Left ventricle myocardium inferior (tissue), 1 donor: ENCODE measurements at places on chromosomes 5 and 9. TPM values are rescaled to one million over a fixed set of nuclear protein-coding genes. Genes with fewer than 3 reads are reported as not detected.

The ANKRD55 gene
- total RNA-seq, result 0.27 TPM

The ACTBL2 gene
- total RNA-seq, result not detected

- H3K27me3 ChIP-seq, result no peaks in the 10 kb centered on the region
- H3K27ac ChIP-seq, result no peak overlapping the region
Observed at GRCh38 chr5:119316086-119316485, 39.7 kb upstream of the TNFAIP8 start.

The PCDHA9 gene
- total RNA-seq, result not detected

The BHMT2 gene
- total RNA-seq, result 7.9 TPM

- no peak overlapping the region for H3K4me3 ChIP-seq
- DNase-seq, result no peak
- H3K27me3 ChIP-seq, result no peaks in the 10 kb centered on the region
Observed at GRCh38 chr9:89428901-89429890, 68.7 kb downstream of the SEMA4D start.

The ADGRD2 gene
- not detected for total RNA-seq

The TIMD4 gene
- not detected for total RNA-seq

- H3K27me3 ChIP-seq, result no peaks in the 10 kb centered on the region
- no peak overlapping the region for H3K4me3 ChIP-seq
- no peak for DNase-seq
- no peaks in the 10 kb centered on the region for H3K36me3 ChIP-seq
Observed at GRCh38 chr5:68521776-68522175, 306.2 kb downstream of the PIK3R1 start.

The LIFR gene
- total RNA-seq, result 45.8 TPM

- no peaks in the 10 kb centered on the region for H3K36me3 ChIP-seq
- DNase-seq, result no peak
- no peak overlapping the region for H3K4me3 ChIP-seq
- H3K27ac ChIP-seq, result no peak overlapping the region
Observed at GRCh38 chr5:157862183-157862851, 3.4 kb upstream of the CLINT1 start.

DNA sequence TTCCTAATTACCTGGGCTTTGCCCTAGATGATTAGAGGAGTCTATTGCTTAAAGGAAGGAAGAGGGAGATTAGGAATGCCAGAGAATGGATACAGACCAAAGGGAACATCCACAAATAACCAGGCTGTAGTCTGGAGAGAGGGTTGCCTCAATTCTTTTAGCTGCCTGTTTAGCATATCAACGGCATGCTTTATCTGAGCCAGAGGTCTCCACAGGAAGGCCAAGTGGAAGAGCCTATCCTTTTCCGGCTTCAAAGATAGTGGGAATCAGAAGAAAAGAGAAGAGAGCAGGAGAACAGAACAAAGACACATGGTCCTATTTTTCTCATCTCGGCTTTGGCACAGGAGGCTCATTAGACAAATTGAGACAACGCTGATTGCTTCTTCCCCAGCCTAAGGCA, 142.4 kb downstream of the NMUR2 start:
- peaks cover 23% of the 10 kb centered on the region for H3K4me1 ChIP-seq
- H3K27me3 ChIP-seq, result no peaks in the 10 kb centered on the region
- H3K36me3 ChIP-seq, result no peaks in the 10 kb centered on the region
- no peak overlapping the region for H3K27ac ChIP-seq

- peak overlapping the region; percentile 99 for H3K27ac ChIP-seq
- peaks cover 65% of the 10 kb centered on the region for H3K4me1 ChIP-seq
- DNase-seq, result peak; percentile 79
- H3K4me3 ChIP-seq, result peak overlapping the region; percentile 95
Observed at GRCh38 chr5:131795879-131796792, 681 bp downstream of the FNIP1 start.

DNA sequence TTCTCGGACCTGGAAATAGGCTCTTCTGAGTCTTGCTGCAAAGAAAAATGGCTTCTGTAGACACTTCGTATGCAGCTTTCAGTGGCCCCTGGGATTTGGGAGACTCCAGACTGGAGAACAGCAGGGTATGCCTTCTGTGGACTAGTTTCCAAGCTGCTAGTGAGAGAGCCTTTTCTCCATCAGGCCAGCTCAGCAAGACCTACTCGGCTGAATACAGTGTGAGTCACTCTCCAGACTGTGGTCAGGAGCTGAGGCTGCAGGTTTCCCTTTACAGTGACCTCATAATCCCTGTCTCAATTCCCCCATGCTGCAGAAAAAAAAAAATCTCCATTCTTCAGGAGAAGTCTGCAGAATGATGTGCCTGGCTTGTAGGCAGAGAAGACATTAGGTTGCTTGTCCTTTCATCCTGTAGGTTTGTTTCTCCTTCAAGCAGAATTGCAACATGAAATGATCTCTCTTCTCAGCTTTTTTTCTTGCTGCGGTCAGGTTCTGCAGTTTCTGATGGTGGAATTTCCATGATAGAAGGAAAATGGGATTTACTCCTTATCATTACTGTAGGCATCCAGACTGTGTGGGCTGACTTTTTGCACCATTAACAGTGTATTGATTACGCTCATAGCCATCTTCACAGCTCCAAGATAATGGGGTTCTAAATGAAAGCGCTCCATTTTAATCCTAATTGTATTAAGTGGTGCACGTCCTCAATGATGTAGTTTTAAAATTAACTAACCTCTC, 78.3 kb upstream of the TNFSF8 start:
- no peaks in the 10 kb centered on the region for H3K36me3 ChIP-seq
- no peaks in the 10 kb centered on the region for H3K4me1 ChIP-seq
- H3K27ac ChIP-seq, result no peak overlapping the region
- H3K27me3 ChIP-seq, result peaks cover 100% of the 10 kb centered on the region
- no peak overlapping the region for H3K4me3 ChIP-seq
- DNase-seq, result no peak

DNA sequence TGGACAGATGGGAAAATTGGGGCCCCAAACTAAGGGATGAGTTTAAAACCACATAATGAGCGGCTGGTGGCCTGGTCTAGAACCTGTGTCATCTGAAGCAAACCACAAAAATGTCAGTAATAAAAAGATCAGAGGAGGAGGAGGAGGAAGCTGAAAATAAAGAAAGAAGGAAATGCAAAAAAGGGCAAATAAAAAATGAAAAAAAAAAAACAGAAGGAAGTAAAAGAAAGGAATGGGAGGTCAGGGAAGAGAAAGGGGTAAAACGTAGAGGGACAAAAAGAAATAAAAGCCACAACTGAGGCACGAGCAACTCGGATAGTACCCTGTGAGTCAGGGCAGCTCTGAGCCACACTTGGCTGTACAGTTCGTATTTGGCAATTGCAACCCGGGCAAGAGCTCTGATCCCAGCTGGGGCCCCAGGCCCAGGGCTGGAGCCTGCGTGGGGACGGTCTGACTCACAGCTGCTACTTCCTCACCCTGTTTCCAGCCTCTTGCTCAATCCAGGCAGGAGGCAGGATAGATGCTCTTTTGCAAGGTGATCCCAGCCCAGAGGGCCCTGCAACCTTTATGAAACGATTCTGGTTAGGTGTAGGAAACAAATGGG, 137.9 kb upstream of the TRIM32 start:
- H3K36me3 ChIP-seq, result no peaks in the 10 kb centered on the region
- DNase-seq, result peak; percentile 78
- H3K27ac ChIP-seq, result peak overlapping the region; percentile 69
- no peak overlapping the region for H3K4me3 ChIP-seq

The NEK6 gene
- 8.7 TPM for total RNA-seq

- H3K4me3 ChIP-seq, result no peak overlapping the region
- DNase-seq, result no peak
- H3K27ac ChIP-seq, result peak overlapping the region; percentile 86
- H3K27me3 ChIP-seq, result peaks cover 61% of the 10 kb centered on the region
- peaks cover 92% of the 10 kb centered on the region for H3K4me1 ChIP-seq
Observed at GRCh38 chr5:141839015-141839513, 39.1 kb downstream of the PCDH1 start.

- no peaks in the 10 kb centered on the region for H3K27me3 ChIP-seq
- H3K36me3 ChIP-seq, result peaks cover 29% of the 10 kb centered on the region
- peak overlapping the region; percentile 33 for H3K27ac ChIP-seq
- H3K4me1 ChIP-seq, result peaks cover 19% of the 10 kb centered on the region
- H3K4me3 ChIP-seq, result no peak overlapping the region
Observed at GRCh38 chr9:83649515-83649914, 26.6 kb downstream of the IDNK start.

The PDGFRB gene
- 39.7 TPM for total RNA-seq

GRCh38 chr5:74040811-74041491, 415.0 kb downstream of the ARHGEF28 start:
- no peak overlapping the region for H3K4me3 ChIP-seq
- H3K27me3 ChIP-seq, result no peaks in the 10 kb centered on the region
- H3K27ac ChIP-seq, result no peak overlapping the region
- DNase-seq, result no peak
- H3K4me1 ChIP-seq, result no peaks in the 10 kb centered on the region

GRCh38 chr5:51378448-51379330, 4.6 kb upstream of the ISL1 start:
- DNase-seq, result no peak
- no peak overlapping the region for H3K27ac ChIP-seq
- no peaks in the 10 kb centered on the region for H3K36me3 ChIP-seq
- H3K4me3 ChIP-seq, result peak overlapping the region; percentile 35
- peaks cover 100% of the 10 kb centered on the region for H3K27me3 ChIP-seq
- H3K4me1 ChIP-seq, result peaks cover 26% of the 10 kb centered on the region

GRCh38 chr5:169216866-169217265, 84.1 kb downstream of the SLIT3 start:
- no peak for DNase-seq

DNA sequence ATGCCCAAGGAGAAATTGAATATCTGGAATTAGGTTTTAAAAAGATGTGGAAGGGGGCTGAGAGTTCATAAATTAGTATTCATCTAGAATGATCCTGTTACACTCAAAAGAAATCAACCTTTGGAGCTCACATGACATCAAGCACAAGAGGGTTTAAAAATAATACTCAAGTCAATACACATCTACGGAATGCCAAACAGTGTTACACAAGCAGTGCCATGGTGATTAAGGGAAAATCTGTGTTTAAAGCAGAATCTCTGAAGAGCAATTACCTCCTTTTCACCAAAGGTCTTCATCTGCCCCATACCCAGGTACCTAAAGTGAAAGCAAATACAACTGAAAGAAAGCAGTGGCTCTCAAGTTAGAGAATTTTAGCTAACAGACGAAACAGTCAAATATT, 261.6 kb downstream of the NFIB start:
- H3K36me3 ChIP-seq, result no peaks in the 10 kb centered on the region
- peaks cover 22% of the 10 kb centered on the region for H3K4me1 ChIP-seq
- H3K27me3 ChIP-seq, result no peaks in the 10 kb centered on the region
- H3K27ac ChIP-seq, result no peak overlapping the region
- DNase-seq, result no peak

- peaks cover 98% of the 10 kb centered on the region for H3K4me1 ChIP-seq
- H3K27me3 ChIP-seq, result no peaks in the 10 kb centered on the region
- H3K27ac ChIP-seq, result peak overlapping the region; percentile 97
- DNase-seq, result no peak
- peak overlapping the region; percentile 85 for H3K4me3 ChIP-seq
- peaks cover 6% of the 10 kb centered on the region for H3K36me3 ChIP-seq
Observed at GRCh38 chr5:172648755-172649154, 7.7 kb downstream of the NEURL1B start.

DNA sequence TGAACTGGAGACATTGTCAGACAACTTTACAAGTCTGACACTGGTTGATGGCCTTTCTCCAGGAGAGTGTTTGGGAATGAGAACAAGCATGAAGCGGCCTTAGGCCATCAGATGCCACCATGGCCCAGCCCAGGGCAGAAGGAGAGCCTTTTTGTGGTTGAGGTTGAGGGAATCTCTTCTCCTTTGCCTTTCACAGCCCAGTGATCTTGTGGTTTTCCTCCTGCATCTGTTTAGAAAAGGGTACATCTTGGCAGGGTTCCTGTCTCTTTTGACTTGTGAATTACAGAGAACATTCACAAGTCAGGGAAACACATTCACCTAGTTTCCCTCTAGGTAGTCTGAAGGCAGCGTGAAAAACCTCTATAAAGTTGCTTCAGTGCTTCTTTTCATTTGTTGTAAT, 27.5 kb downstream of the DMRT2 start:
- no peak overlapping the region for H3K27ac ChIP-seq
- H3K36me3 ChIP-seq, result no peaks in the 10 kb centered on the region
- DNase-seq, result no peak
- H3K4me3 ChIP-seq, result no peak overlapping the region
- no peaks in the 10 kb centered on the region for H3K4me1 ChIP-seq

DNA sequence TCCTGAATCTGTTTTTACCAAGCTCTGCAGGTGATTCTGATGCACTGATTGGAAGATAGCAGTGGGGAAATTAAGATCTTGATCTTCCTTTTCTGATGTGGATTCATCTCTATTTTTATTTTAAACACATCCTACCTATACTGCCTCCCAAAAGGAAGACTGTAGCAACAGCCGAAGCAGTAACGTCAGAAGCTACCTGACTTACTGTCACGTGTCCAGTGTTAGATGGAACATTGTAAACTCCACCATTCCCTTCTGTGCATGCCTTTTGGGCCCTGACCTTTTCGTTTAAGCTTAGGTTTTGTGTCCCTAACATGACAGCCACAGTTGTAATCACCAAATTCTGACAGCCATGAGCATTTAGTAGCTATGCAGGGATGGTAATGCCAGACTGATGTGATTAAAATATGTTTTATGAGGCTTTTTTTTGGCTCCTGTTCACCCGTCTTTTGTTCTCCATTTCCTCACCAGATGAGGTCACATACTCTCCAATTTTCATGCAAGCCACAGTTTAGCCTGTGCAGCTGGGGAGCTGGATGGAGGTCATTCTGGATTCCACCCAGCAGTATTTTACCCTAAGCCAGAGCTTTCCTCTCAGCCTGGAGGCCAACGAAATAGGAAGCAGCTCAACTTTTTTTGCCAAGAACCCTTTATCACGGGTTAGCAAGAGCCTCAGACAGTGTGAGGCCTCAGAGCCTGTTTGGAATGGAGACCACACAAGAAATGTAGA, 15.6 kb upstream of the FOXD1 start:
- H3K27ac ChIP-seq, result no peak overlapping the region
- H3K27me3 ChIP-seq, result peaks cover 50% of the 10 kb centered on the region
- no peak overlapping the region for H3K4me3 ChIP-seq
- H3K4me1 ChIP-seq, result no peaks in the 10 kb centered on the region
- DNase-seq, result no peak
- H3K36me3 ChIP-seq, result no peaks in the 10 kb centered on the region

GRCh38 chr9:77753180-77753579, 105.1 kb upstream of the GNA14 start:
- no peaks in the 10 kb centered on the region for H3K36me3 ChIP-seq
- DNase-seq, result no peak
- H3K27me3 ChIP-seq, result no peaks in the 10 kb centered on the region

GRCh38 chr9:115106642-115107041, 11.3 kb downstream of the TNC start:
- H3K4me1 ChIP-seq, result no peaks in the 10 kb centered on the region
- no peak overlapping the region for H3K27ac ChIP-seq
- no peaks in the 10 kb centered on the region for H3K36me3 ChIP-seq
- H3K4me3 ChIP-seq, result no peak overlapping the region
- peaks cover 15% of the 10 kb centered on the region for H3K27me3 ChIP-seq

- peaks cover 9% of the 10 kb centered on the region for H3K36me3 ChIP-seq
- H3K27ac ChIP-seq, result no peak overlapping the region
- peaks cover 29% of the 10 kb centered on the region for H3K4me1 ChIP-seq
- H3K4me3 ChIP-seq, result no peak overlapping the region
Observed at GRCh38 chr9:5643005-5643624, 14.2 kb downstream of the RIC1 start.
